ENCODE measurements at places on chromosomes 4 and X.

GRCh38 chr4:64911846-64912245, 502.6 kb upstream of the TECRL start:
- no peak for DNase-seq

- no peak for DNase-seq
Measured at GRCh38 chrX:111435469-111435868, 23.5 kb upstream of the DCX start.

DNA sequence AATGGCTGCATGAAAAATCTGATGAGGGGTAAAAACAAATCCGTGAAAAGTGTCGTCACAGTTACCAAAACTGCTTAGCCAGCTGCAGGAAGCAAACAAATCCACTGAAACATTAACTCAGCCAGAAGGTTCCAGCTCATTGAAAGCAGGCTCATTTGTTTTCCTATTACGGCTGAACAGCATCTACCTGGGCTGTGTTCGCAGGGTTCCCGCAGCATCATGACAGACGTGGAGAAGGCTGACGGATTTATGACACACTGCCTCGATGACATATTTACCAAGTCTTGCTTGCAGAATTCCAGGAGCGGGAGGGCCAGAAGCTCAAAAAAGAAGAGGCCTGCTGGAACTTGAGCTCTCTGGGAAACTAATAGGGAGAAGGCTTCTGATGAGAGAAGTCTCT, 781.1 kb downstream of the RAB28 start:
- DNase-seq = no peak

GRCh38 chrX:1420371-1420770, 28.5 kb upstream of the SLC25A6 start:
- DNase-seq = no peak

DNA sequence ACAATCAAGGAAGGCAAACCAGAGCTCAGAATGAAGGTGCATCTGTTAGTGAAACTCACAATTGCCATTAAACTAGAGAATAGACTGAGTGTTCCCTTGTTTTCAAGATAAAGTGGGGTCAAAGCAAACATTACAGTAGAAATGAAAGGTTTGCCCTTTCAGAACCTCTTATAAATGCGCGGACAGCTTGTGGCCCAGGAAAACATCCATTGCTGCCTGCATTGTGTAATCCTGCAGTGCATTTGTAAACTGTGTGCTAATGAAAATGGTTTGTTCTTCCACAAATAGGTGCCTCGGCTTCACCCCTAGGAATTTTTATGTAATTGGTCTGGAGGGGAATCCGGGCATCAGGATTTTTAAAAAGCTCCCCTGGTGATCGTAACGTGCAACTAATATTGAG, 62.8 kb downstream of the SNX25 start:
- DNase-seq = no peak

DNA sequence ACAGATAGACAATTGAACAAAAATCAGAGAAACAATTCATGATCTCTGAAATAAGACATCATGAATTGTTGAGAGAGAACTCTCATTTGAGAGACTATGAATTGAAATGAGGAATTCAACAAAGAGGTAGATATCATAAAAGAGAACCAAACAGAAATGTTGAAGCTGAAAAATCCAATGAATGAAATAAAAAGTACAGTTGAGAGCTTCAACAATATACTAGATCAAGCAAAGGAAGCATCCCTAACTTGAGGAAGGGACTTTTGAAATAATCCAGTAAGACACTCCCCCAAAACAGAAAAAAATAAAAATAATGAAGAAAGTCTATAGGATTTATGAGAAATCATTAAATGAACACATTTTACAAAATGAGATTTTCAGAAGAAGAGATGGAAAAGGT, 310.0 kb upstream of the PCDH10 start:
- no peak for DNase-seq

- no peak for DNase-seq
Measured at GRCh38 chr4:60134099-60134498, 1066.0 kb upstream of the ADGRL3 start.

GRCh38 chrX:119488749-119489148, 20.5 kb downstream of the SLC25A5 start:
- peak; percentile 59 for DNase-seq

GRCh38 chrX:132169554-132169953, 41.7 kb upstream of the FRMD7 start:
- no peak for DNase-seq

- DNase-seq = no peak
Measured at GRCh38 chr4:155248002-155248896, 39.8 kb downstream of the NPY2R start.

GRCh38 chr4:141540643-141541042, 95.7 kb upstream of the IL15 start:
- peak; percentile 7 for DNase-seq

- DNase-seq = no peak
Measured at GRCh38 chr4:183164963-183165362, 65.9 kb downstream of the WWC2 start.

DNA sequence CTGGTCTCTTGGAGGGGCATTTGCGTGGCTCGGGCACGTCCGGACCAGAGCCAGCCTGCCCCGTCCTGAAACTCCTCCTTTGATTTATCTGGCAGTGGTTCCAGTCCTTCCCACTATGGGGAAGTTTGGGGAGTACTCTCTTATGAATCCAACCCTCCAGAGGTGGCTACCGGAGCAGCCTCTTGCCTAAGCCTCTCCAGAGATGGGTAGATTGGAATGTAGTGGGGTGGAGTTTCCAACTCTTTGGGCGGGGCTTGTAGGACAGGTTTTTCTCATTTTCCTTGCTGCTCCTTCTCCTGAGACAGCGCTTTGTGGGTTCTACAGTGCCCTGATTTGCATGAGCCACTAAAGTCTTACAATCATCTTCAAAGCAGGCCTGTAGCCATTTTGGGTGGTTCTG, 60.1 kb upstream of the XAGE1B start:
- no peak for DNase-seq

DNA sequence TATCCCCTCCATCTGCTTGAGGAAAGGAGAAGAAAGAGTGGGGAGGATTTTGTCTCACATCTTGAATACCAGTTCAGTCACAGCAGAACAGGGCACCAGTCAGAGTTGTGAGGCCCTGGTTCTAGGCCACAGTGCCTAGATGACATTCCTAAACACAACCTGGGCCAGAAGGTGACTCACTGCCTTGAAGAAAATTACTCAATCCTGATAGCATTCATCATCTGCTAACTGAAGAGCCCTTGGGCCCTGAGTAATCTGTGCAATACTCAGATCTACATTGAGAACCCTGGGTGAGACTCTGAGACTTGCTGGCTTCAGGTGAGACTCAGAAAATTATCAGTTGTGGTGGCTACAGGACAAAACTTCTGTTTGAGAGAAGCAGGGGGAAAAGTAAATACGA, 20.5 kb upstream of the PRR32 start:
- DNase-seq = no peak

DNA sequence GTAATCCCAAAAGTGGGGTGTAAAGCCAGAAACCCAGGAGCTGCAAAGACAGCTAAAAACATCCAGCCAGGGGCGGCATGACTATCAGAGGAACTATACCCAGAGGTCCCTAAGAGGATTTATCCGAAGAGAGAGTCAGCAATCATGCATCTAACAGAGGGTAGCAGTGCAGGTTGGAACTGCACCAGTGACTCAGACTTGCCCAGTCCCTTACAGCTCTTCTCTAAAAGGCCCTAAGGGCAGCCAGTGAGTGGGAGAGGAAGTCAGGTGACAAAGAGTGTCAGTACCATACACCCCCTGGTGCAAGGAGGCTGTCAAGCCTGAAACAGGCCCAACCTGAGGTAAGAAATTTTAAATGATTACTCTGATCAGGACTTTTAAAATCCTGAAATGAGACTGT, 88.1 kb downstream of the CAMK2D start:
- peak; percentile 40 for DNase-seq

All from suppressor macrophage treated with lipopolysaccharide for 1 hour (primary cell).